Bronchial epithelial cell (primary cell): ENCODE measurements at places on chromosomes 4 and X. TPM values are rescaled to one million over a fixed set of nuclear protein-coding genes. Genes with fewer than 3 reads are reported as not detected.

The HHIP gene
- not detected in 2 replicates for total RNA-seq

The SHOX gene
- total RNA-seq, result not detected in 2 replicates

The F9 gene
- not detected in 2 replicates for total RNA-seq

The ARHGAP36 gene
- not detected in 2 replicates for total RNA-seq

The SMIM14 gene
- 21.1 and 26.1 TPM in 2 replicates for total RNA-seq

The RAB9B gene
- not detected in 2 replicates for total RNA-seq

DNA sequence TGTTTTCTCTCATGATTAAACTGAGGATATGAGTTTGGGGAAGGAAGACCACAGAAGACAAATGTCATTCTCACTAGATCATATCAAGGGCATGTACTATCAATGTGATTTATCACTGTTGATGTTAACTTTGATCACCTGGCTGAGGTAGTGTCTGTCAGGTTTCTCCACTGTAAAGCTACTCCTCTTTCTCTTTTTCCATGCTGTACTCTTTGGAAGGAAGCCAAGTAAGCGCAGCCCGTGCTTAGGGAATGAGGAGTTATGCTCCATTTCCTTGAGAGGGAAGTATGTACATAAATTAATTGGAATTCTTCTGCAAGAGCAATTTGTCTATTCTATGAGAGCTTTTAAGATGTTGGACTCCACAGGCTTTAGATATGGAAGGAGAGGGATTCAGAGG is 4.0 kb upstream of the KANTR start:
- DNase-seq, result no peak

DNA sequence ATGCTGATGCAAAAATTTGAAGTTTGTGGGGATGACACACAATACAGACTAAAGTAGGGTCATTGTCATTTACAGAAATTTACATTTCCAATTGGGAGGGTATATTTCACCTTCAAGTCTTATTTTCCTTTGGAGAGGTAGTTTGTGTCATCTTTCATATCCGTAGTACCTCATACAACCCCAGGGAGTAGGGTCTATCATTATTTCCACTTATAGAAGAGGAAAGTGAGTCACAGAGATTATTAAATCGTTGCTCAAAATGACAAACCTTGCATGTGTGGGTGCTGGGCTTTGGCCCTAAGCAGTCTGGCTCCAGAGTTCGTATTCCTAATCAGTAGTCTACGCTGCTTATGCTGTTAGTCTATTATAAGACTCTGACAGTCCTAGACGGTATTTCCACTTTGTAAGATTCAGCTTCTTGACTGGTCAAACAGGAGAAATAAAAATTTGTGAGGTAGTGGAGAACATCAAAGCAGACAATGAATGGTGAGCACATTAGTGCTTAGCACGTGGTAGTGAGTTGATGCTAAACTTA is 516.5 kb downstream of the PCDH7 start:
- DNase-seq, result peak; percentile 4

- DNase-seq, result peak; percentile 11
These were observed 279.8 kb downstream of the UNC5C start for GRCh38 chr4:95268819-95269565.

DNA sequence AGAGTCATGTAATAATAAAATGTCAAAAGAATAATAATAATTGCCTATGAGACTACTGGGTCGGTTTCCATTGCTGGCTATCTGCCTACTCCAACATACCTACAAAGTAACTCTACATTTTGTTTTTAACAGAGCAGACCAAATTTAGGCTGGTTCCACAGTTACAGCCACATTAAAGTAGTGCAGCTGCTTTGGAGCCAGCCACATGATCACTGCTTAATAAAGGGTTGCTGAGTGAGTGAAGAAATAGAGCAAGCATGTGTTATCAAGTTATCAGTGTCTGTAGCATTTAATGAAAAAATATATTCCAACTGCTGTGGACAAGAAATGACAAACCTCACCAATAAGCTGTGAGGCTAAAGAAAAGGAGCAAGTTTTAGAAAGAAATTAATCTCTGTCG is 782.3 kb downstream of the PCDH18 start:
- no peak for DNase-seq

GRCh38 chr4:76233967-76234678 is 17.4 kb upstream of the FAM47E start:
- DNase-seq, result no peak
